HT1080 (cell line): ENCODE measurements at places on chromosomes 7 and 10. TPM values are rescaled to one million over a fixed set of nuclear protein-coding genes. Genes with fewer than 3 reads are reported as not detected.

The SEC61A2 gene
- total RNA-seq, result 2.9 and 4.9 TPM in 2 replicates

The TES gene
- total RNA-seq, result 48.8 and 54.8 TPM in 2 replicates

The OR2A2 gene
- not detected in 2 replicates for total RNA-seq

The GPR158 gene
- 9.4 and 10.9 TPM in 2 replicates for total RNA-seq
